ENCODE measurements at places on chromosomes 11 and 22.

- peak; percentile 68 for DNase-seq
Observed at GRCh38 chr11:123301696-123302400, 106.8 kb upstream of the CLMP start.

GRCh38 chr22:23970816-23971486, 3.3 kb downstream of the DDT start:
- no peak for DNase-seq

GRCh38 chr22:28123989-28124766, 205.1 kb upstream of the PITPNB start:
- DNase-seq: no peak

DNA sequence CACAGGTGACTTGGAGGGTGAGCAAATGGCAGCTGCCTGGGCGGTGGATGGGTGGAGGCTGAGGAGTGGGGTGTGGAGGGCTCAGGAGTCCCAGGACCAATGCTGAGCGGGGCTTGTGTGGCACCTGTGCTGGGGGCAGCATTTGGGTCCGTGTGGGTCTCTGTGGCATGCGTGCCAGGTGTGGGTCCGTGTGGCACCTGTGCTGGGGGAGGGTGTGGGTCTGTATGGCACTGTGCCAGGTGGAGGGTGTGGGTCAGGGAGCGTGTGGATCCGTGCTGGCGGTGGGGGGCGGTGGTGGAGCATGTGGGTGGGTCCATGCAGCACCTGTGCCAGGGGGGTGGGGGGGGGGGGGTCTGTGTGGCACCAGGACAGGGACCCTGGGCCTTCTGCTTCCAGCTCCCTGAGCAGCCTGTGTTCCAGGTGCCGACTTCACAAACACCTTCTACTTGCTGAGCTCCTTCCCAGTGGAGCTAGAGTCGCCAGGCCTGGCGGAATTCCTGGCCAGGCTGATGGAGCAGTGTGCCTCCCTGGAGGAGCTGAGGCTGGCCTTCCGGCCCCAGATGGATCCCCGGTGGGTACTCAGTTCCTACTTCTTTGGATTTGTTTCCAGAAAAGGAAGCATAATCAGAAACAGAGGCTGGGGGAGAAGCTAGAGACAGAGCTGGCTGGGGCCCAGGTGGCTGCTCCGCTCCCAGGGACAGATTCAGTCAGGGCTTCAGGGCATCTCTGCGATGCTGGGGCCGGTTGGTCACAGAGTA, 14.7 kb downstream of the SELENOO start:
- DNase-seq: no peak

- no peak for DNase-seq
Observed at GRCh38 chr22:25697181-25697664, 44.8 kb upstream of the MYO18B start.

DNA sequence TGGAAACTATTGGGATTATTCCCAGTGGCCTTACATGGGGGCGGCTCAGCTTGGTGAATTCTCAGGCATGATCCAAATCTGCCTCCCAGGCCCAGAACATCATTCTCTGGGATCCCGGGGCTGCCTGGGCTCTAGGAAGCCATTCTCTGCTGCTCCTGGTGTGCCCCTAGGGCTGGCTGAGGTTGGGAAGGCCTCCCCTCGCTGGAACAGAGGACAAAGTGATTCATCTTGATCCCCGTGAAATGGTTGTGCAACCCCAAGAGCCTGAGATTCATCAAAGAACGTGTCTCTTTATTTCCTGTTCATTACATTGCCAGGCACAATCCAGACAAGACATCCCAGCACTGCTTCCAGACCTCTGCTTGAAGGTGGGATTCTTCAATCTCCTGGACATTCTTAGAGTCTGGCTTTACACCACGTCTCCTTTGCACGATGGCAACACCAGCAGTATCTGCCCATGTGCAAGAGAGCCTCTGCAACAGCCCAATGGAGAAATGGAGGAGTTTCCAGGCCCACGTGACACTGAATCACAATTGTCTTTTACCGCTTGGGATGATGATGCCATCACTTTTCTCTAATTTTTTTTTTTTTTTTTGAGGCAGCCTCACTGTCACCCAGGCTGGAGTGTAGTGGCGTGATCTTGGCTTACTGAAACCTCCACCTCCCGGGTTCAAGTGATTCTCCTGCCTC, 52.3 kb downstream of the TST start:
- peak; percentile 57 for DNase-seq

GRCh38 chr11:92828556-92828955, 140.9 kb upstream of the MTNR1B start:
- no peak for DNase-seq

- no peak for DNase-seq
Observed at GRCh38 chr11:106278391-106278790, 200.9 kb downstream of the AASDHPPT start.

DNA sequence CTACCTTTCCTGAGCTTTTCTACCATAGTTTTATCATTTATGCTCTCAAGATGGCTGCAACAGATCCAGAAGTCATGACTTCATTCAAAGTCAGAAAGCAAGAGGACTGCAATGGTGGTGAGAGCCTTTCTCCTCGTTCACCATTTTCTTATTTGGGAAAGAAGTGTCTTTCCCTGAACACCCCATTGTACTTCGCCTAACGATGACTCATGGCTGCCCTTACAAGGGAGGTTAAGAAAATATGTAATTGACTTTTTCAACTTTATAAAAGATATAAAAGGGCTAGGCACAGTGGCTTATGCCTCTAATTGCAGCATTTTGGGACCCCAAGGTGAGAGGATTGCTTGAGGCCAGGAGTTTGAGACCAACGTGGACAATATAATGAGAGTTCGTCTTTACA, 541.7 kb downstream of the METTL15 start:
- no peak for DNase-seq

- no peak for DNase-seq
Observed at GRCh38 chr11:62707277-62707861, at the start of the genes BSCL2 and GNG3. Gene BSCL2, minus strand, starts transcription at chr11:62707424. Its CDS starts 229 bp downstream, at chr11:62707195. Gene GNG3, plus strand, starts transcription at chr11:62707676. Its CDS starts 620 bp downstream, at chr11:62708296.
